ENCODE measurements at places on chromosomes 16 and 17. TPM values are rescaled to one million over a fixed set of nuclear protein-coding genes. Genes with fewer than 3 reads are reported as not detected.

NXN gene
- total RNA-seq, result 2.7 TPM

KRT222 gene
- total RNA-seq, result 1.2 TPM

CSH2 gene
- total RNA-seq, result not detected

TAC4 gene
- total RNA-seq, result not detected

GDPD3 gene
- total RNA-seq, result 2.3 TPM

RCVRN gene
- total RNA-seq, result not detected

C17orf67 gene
- total RNA-seq, result 0.31 TPM

HSF4 gene
- 10.4 TPM for total RNA-seq

ABAT gene
- total RNA-seq, result 164 TPM

DNA sequence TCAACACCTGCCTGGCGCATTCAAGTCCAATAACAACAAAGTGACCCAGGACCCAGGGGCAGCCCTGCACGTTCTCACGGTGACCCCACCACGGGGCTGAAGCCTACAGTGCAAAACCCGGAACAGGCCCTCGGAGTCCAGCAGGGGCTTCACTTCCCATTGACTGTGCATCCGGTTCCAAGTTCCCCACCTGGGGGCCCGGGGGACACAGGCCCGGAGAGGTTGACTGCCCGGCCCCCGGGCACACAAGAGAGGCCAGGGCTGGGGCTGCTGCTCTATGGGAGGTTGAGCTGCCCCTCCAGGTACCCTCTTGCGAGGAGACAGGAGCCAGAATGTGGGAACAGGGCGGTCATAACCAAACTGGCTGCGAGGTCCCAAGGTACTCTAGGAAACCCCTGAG lies 31.3 kb downstream of the ENGASE start:
- DNase-seq, result no peak

- no peak for DNase-seq
Observed at GRCh38 chr16:73095885-73096421, 48.0 kb upstream of the ZFHX3 start.

DNA sequence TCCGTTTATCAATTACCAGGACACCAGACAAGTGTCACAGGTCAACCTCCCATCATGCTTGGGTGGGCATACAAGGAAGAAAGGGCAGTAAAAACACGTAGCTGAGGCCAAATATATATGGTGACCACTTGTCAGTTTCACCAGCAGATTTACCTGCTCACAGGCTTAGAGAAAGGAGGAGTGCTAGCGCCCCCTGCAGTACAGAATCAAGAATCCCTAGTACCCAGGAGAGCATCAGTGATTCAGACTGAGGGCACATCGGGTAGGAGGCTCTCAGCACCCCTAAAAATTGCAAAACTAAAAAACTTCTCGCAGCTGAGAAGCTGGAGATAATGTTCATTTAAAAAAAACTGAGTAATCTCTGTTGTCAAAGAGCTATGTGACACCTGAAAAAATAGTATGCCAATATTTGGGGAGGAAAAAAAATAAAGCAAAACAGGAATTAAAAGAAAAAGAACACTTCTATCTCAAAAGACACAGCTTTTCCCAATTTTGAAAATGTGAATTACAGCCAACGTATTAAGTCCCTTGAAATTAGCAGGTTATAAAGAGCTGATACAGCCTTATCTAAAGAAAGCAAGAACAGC lies 21.2 kb upstream of the MON1B start:
- no peak for DNase-seq

DNA sequence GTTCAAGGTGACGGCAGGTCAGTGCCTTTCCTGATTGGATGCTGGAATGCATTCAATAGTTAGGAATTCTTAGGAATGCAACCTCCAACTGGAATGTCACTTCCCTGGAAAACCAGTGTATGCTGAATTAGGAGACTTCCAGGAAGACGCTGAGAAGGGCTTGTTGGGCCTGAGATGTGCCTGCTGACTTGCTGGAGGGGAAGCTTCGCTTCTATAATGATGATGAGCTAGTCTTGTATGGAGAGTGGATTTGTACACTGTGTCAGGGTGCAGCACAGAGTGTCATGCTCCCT lies 45.6 kb downstream of the SMPD3 start:
- no peak for DNase-seq

DNA sequence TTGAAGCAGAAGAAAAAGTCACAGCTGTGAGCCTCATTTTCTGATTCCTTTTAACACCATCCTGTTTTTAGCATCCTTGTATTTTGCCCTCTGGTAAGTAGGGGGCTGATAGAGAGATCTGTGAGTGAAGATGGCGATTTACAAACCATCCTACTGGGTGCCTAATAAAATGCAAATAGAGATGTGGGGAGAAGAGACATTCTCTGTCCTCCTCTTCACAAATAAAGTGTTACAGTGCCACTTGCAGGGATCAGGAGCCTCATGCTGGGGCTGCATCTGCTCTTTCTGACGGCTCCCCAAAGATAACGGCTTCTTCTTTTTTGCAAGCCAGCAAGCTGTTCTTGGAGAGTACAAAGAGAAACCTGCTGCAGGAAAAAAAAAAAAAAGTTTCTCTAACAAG lies 418.6 kb downstream of the TOX3 start:
- no peak for DNase-seq

DNA sequence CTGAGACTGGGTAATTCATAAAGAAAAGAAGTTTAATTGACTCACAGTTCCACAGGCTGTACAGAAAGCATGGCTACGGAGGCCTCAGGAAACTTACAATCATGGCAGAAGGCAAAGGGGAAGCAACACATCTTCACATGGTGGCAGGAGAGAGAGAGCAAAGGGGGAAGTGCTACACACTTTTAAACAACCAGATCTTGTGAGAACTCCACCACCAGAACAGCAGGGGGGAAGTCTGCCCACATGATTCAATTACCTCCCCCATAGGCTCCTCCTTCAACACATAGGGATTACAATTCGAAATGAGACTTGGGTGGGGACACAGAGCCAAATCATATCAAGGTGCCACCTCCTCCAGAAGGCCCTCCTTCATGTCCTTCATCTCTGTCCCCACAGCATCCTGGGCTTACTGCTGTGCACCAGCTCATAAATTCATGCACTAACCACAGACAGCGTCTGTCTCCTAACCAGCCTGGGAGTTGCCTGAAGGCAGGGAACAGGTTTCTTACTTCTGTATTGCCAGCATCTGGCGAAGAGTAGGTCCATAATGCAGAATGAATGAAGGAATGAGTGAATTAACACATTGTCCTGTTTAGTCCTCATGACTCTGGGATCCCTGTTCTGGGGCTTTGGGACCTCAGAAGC lies 74.4 kb downstream of the WSB1 start:
- no peak for DNase-seq

GRCh38 chr17:56549501-56549900 lies 44.0 kb upstream of the NOG start:
- DNase-seq, result no peak

GRCh38 chr17:65037157-65037556 lies 19.4 kb downstream of the GNA13 start:
- DNase-seq, result no peak

GRCh38 chr16:50037662-50038220 lies 12.7 kb downstream of the CNEP1R1 start:
- DNase-seq, result no peak

DNA sequence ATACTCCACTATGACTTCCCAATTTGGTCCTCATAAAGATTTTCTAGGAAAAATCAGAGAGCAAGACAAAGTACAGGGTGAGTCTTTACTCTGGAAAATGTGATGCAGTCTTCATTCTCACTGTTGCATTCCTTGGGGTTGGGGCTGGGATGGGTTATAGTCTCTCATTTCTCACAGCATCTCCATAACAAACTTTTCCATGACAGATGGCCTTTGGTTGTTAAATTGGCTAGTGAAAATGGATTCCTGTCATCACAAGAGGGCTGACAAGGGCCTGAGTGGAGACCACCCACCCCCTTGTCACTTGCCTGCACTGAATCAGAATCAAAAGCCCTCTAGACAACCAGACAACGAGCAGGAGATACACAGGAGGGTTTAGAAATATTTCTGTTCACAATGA lies 174.6 kb downstream of the AATF start:
- no peak for DNase-seq

DNA sequence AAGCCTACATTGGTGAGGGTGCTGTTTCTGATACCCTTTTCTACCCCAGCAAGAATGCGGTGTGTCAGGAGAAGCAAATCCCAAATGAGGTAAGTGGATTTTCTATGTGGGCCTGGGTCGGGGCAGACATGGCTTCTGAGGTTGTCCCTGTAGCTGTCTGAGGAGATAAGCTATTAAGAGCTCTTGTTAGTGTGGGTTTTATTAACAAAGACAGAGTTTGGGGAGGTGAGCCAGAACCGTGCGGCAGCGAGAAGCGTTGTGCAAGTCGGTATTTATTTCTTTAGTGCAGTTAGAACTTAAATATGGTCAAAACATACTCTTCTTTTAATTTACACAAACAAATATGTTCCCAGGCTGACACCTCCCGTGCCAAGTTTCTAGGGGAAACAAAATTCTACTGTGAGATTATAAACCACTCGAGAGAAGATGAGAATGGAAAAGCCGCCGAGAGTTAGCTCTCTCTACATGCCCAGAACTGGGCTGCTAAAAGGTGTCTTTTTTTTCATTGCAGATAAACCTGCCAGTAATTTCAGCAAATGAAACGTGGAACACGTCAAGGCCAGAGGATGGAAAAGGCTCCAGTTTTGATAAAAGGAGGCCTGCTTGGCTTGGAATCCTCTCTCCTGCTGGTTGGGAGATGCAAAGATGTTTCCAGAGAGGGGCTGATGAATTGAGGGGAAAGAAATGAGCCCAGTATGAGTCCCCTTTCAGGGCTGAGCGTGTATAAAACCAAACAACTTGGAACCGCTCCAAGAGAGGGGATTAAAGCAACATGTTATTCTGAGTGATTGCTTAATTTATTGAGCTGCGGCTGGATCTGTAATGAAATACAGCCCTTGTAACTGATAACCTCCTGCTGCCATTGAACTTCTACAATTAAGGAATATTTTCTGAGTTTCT lies 254.6 kb downstream of the MRTFB start:
- DNase-seq, result no peak

DNA sequence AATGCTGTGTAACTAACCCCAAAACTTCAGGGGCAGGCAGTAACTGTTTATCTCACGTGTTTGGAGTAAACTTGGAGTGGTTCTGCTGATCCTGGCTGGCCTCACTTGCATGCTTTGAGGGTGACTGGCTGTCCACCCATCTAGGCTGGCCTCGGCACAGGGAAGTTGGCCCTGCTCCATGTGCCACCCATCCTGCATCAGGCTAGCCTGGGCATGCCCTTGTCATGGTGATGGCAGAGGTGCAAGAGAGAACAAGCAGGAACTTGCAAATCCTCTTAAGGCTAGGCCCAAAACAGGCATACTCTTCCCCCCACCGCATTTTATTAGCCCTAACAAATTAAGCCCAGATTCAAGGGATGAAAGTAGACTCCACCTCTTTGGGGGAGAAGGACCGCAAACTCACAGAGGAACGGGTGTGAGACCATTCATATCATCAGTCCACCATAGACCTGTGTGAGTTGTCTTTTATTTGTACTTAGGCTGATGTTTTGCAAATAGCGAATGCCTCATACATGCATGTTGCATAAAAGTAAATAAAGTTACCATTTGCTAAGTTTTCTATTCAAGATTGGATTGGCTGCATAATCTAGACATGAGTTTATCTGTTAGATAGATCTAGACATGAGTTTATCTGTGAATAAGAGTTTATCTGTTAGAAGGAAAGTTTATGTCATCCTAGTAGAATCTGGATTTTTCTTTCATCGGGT lies 221.0 kb downstream of the CCDC182 start:
- DNase-seq, result peak; percentile 78

- no peak for DNase-seq
Observed at GRCh38 chr16:30470170-30470512, 2.4 kb upstream of the ITGAL start.

All from right lobe of liver (tissue), 6 donors.